ENCODE measurements at places on chromosomes 7 and 10. TPM values are rescaled to one million over a fixed set of nuclear protein-coding genes. Genes with fewer than 3 reads are reported as not detected.

GRCh38 chr10:43361547-43362190 lies 9.8 kb upstream of the FXYD4 start:
- no peak for DNase-seq

GRCh38 chr7:75900617-75901315 lies 14.2 kb upstream of the POR start:
- no peak for DNase-seq

GRCh38 chr7:5694912-5695726 lies 86.3 kb downstream of the RNF216 start:
- peak; percentile 81 for DNase-seq

The GATA3 gene
- not detected for total RNA-seq

DNA sequence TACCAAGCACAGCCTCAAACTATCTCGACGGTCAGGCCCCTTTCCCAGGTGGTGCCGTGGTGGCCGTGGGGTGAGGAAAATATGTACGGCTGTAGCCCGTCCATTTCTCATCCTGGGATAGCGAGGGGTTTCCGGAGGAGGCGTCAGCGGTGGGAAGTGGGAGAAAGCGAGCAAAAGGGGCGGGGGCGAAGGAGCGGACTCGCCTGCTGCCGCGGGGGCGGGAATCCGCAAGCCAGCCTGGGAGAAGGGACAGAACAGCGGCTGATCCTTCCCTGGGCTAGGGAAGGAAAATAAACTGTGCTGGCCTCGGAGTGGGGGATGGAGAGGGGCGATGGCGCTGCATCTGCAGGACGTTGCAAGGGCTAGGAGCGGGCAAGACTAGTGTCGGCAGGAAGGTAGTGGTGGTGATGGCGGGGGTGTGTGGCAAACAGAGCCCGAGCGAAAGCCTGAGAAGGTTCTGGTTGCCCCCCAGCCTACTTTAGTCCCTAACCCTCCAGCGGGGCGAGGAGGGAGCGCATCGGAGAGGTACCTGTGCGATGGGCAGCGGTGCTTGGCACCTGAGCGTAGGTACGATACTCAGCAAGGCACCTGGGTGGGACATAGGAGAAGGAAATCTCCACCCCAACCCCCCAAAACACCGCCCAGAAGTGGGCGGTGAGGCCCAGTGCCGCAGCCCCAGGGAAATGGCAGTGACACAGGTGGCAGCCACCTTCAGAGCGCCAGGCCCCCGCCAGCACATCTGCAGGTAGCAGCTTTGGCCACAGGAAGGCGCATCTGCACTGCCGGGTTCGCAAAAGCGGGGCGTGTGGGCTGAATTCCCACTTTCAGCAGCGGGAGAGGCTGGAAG lies 49.9 kb upstream of the STEAP1B start:
- DNase-seq, result no peak
